ENCODE measurements at places on chromosomes 2 and 18.
A peak's percentile ranks its signal among the peaks of the same experiment; 100 is the strongest.

DNA sequence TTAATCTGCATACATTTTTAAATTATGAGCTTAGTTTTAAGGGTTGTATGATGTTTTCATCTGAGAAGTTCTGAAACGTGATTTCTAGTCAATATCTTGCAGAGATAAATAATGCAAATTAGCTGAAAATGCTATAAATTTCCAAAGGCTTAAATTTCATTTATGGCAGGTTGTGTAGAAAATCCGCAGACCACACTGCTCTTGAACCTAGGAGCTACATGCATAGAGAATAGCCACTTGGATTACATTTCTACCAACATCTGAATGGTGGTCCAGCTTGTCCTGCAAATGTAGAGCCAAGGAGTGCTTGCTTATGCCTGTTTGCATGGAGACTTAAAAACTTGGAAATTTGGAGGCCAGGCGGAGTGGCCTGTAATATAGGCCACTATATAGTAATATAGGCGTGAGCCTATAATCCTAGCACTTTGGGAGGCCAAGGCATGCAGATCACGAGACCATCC is 6.8 kb downstream of the MAT2A start:
- no peak for DNase-seq

DNA sequence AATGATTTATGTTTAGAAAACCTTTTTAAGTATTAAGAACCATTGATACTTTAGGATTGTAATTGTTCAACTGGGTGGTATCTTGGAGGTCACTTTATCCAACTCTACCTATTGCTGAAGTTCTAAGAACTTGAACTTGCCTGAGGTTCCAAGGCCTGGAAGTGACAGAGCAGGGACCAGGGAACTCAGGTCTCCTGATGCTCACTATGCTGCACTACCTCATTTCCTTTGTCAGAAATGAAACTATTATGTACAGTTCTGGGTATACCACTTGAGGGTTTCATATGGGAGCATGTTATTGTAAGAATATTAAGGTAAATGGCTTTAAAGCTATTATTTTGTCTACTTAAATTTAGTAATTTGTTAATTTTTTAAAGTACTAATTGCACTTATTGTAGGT is 3.0 kb downstream of the MBD5 start:
- no peak for DNase-seq

GRCh38 chr2:200428961-200429665 is 80.8 kb downstream of the KCTD18 start:
- no peak for DNase-seq

- no peak for DNase-seq
Measured at GRCh38 chr2:81084101-81084500, 779.5 kb upstream of the LRRTM1 start.

DNA sequence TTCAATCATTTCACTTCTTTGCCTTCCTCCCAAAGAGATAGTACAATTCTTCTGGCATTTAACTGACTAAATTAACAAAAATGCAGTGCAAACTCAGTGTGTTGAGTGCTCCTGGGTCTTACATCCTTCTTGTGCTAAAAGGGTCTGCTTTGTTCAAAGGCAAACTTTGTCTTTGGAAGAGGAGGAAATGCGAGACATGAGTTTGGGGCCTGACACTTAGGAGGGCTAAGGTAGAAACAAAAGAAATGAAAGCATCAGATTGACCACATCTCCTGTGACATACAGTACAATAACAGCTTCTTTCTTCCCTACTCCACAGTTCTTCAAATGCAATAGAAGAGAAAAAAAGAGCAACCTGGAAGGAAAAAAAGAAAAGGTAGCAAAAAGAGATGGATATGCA is 161.7 kb downstream of the CNTNAP5 start:
- no peak for DNase-seq

- DNase-seq = peak; percentile 15
Measured at GRCh38 chr2:204477358-204477950, 67.8 kb upstream of the PARD3B start.

- no peak for DNase-seq
Measured at GRCh38 chr2:183610724-183611123, 486.5 kb downstream of the NUP35 start.

DNA sequence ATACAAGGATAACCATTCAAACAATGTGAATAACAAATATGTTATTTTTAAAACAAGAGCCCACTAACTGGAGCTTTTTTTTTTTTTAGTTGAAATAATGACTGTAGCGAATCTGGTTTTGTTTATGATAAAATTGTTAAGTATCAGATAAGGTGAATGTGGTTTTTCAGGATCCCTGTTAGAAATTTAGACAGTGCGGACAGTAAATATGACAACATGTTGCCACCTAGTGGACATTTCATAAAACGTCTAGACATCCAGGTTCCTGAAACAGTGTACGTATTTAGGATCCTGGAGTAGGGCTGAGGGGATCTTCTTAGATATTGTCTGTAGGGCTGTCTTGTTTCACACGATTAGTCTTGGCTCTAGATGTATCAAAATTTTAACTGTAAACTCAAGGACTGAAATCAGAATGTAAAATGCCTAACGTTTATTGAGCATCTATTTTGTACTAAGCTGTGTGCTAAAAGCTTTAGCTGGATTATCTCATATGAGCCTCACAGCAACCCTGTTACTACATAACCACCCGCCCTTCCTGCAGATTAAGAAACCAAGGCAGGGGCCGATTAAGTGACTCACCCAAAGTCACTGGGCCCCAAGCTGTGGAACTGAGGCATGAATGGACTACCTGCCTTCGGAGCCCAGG is 23.9 kb upstream of the CCDC68 start:
- DNase-seq = peak; percentile 88

GRCh38 chr18:48776641-48777025 is 174.1 kb downstream of the SMAD7 start:
- no peak for DNase-seq

DNA sequence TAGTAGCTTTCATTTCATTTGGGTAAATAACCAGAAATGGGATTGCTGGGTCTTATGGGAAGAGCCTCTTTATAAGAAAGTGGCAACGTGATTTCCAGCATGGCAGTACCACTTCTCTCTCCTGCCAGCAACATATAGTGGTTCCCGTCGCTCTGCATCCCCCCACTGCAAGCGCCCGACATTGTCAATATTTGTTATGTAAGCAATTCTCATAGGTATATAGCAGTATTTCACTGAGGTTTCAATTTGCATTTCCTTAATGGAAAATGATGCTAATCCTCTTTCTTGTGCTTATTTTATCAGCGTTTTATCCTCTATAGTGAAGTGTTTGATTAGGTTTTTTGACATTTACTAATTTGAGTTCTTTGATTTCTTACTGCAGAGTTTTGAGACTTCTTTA is 36.0 kb upstream of the FAHD2A start:
- no peak for DNase-seq

DNA sequence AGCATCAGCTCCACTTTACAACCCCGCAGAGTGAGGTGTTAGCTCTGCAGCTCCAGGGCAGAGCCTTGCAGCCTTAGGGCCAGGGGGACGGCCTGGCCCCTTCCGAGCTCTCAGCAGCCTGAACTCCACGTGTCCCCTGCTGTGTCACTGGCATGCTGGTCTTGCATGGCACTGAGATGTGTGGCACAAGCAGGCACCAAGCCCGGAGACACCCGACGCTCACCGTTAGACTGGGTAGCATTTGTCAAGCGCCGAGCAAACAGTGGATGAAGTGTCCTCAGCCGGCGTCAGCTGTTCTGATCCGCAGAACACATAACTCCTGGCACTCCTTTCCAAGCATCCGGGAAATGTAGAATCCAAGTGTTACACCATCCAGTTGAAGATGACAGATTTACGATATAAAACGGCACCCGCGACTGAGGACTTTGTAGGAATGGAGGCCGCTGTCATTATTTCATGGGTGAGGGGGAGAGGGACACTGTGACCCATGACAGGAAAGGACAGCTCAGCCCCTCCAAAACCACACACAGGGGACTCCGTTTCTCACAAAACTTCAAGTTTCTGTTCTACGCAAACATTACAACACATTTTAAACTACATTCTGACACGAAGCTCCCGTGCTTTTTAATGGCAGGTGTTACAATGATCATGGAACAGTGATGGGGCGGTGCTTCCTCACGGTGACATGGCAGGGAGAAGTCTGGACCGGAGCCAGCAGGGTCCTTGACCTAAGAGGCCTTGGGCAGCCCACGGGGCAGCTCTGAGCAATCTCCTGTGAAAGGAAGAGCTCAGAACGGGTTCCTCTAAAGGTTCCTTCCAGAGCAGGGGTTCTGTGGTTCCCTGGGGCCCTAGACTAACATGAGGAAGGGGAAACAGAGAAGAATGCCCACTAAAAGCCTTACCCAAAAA is 89.4 kb downstream of the HDAC4 start:
- DNase-seq = no peak

DNA sequence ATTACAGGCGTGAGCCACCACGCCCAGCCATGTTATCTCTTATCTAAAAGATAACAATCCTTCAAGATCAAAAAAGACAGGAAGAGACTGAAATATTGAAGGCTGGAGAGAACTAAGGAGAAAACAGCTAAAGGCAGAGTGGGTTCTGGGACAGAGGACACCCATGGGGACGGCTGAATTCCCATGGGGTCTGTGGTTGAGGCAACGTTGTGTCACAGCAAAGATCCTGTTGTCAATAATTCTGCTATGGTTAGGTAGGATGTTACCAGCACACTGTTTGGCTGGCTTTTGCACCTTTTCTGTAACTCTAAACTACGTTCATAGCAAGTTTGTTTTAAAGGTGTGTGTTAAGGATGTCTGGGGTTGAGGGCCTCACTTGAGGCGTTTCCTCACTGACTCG is 137.7 kb upstream of the APCDD1 start:
- DNase-seq = no peak
